ENCODE measurements at places on chromosomes 1 and 21. TPM values are rescaled to one million over a fixed set of nuclear protein-coding genes. Genes with fewer than 3 reads are reported as not detected.

DNA sequence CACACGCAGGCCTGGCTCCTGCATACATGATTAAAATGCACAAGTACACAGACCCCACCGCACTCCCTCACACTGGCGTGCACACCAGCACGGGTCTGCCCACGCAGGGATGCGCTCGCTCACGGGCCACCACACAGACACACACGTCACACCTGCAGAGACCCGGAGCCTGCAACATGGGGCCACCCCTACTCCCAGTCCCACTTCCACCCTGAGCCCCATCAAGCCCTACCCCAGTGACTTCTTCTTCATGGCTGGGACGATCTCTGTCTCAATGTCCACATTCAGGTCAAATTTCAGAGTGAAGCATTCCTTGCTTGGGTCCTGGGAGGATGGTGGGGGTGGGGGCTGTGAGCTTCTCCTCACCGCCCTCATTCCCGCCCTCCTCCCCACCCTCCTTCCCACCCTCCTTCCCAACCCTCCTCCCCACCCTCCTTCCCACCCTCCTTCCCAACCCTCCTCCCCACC lies 8.9 kb upstream of the TNFRSF25 start:
- no peak for DNase-seq
- H3K27me3 ChIP-seq = no peaks in the 10 kb centered on the region
- H3K36me3 ChIP-seq = no peaks in the 10 kb centered on the region

GRCh38 chr1:196442366-196442765 lies 165.9 kb downstream of the KCNT2 start:
- no peak overlapping the region for H3K27ac ChIP-seq
- H3K36me3 ChIP-seq = no peaks in the 10 kb centered on the region
- no peak for DNase-seq
- no peak overlapping the region for H3K4me3 ChIP-seq
- no peaks in the 10 kb centered on the region for H3K27me3 ChIP-seq

DNA sequence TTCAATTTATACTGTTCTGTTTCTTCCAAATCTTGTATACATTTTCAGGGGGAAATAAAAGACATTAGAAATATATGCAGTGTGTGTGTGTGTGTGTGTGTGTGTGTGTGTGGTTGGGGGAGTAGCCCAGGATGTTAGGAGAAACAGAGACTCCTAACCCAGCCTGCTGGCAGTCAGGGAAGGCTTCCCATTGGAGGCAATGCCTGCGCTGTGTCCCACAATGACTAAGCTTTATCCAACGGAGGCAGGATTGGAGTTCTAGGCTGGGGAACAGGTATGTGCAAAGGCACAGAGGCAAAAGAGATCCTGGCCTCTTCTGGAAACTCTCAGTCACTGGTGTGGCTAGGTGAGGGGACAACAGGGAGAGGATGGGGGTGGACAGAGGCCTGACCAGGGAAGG lies 16.5 kb upstream of the ADGRB2 start:
- H3K4me1 ChIP-seq = peaks cover 9% of the 10 kb centered on the region
- no peaks in the 10 kb centered on the region for H3K36me3 ChIP-seq
- peaks cover 5% of the 10 kb centered on the region for H3K27me3 ChIP-seq
- DNase-seq = no peak
- no peak overlapping the region for H3K4me3 ChIP-seq

DNA sequence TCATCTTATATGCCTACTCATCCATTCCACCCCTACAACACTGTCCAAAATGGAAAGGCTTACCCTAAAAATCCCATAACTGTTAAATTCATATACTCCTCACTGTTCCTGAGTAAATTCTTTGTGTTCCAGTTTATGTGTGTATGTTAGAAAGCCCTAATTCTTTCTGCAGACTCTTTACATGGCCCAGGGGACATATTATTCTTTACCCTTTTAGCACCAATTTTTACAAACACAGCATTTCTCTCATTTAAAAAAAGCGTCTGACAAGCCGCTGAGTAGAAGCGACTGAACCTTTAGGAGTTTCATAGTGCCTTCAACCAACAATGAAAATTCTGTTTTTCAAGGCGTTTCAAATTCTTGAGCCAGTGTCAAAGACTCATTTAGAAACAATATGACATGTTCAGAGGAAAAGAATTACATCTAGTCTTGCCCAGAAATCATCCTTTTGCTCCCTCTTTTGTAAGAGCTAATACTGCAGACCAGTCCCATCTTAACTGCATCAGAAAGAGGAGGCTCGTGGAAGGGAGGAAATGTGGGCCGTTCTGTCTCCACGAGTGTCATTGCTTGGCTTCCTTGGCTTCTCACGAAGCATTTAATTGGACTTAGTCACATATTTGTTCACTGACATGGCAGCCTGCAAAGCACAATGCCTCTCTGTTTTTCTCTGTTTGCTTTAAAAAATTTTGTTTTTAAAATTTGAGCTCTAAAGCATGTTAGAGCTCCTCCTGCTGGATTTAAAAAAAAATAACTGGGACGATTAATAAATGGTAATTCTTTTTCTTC lies 21.3 kb upstream of the C1orf105 start:
- H3K27me3 ChIP-seq = no peaks in the 10 kb centered on the region
- 0 out of 2 replicates have a peak overlapping the region, but pooled peaks have one; percentile 3 for H3K4me3 ChIP-seq
- no peaks in the 10 kb centered on the region for H3K36me3 ChIP-seq
- peak overlapping the region; percentile 89 for H3K27ac ChIP-seq
- peaks cover 58% of the 10 kb centered on the region for H3K4me1 ChIP-seq

DNA sequence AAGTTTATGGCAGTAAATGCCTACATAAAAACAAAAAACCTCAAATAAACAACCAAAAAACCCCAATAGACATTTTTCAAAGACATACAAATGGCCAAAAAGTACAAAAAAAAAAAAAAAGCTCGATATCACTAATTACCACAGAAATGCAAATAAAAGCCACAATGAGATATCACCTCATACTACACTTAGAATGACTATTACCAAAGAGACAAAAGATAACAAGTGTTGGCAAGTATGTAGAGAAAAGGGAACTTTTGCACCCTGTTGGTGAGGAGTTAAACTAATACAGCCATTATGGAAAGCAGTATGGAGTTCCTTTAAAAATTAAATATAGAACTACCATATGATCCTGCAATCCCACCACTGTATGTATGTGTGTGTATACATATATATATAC lies 21.1 kb downstream of the SLC25A24 start:
- H3K27me3 ChIP-seq = no peaks in the 10 kb centered on the region
- H3K4me1 ChIP-seq = no peaks in the 10 kb centered on the region
- H3K4me3 ChIP-seq = no peak overlapping the region
- no peak for DNase-seq
- H3K36me3 ChIP-seq = no peaks in the 10 kb centered on the region

GRCh38 chr1:21912038-21912758 lies 24.9 kb downstream of the HSPG2 start:
- DNase-seq = no peak
- peaks cover 12% of the 10 kb centered on the region for H3K4me1 ChIP-seq
- no peaks in the 10 kb centered on the region for H3K36me3 ChIP-seq

- peaks cover 4% of the 10 kb centered on the region for H3K4me1 ChIP-seq
- H3K27ac ChIP-seq = no peak overlapping the region
- no peak for DNase-seq
- H3K27me3 ChIP-seq = no peaks in the 10 kb centered on the region
These were observed 32.1 kb downstream of the ARID4B start for GRCh38 chr1:235295902-235296350.

GRCh38 chr1:156556354-156556753 lies 16.0 kb downstream of the IQGAP3 start:
- no peak overlapping the region for H3K27ac ChIP-seq
- H3K27me3 ChIP-seq = no peaks in the 10 kb centered on the region
- H3K36me3 ChIP-seq = no peaks in the 10 kb centered on the region
- no peaks in the 10 kb centered on the region for H3K4me1 ChIP-seq
- H3K4me3 ChIP-seq = no peak overlapping the region
- DNase-seq = no peak

- H3K4me3 ChIP-seq = no peak overlapping the region
- no peaks in the 10 kb centered on the region for H3K36me3 ChIP-seq
- no peaks in the 10 kb centered on the region for H3K27me3 ChIP-seq
- H3K4me1 ChIP-seq = no peaks in the 10 kb centered on the region
These were observed 5.2 kb downstream of the ADAMTS5 start for GRCh38 chr21:26961698-26962097.

DNA sequence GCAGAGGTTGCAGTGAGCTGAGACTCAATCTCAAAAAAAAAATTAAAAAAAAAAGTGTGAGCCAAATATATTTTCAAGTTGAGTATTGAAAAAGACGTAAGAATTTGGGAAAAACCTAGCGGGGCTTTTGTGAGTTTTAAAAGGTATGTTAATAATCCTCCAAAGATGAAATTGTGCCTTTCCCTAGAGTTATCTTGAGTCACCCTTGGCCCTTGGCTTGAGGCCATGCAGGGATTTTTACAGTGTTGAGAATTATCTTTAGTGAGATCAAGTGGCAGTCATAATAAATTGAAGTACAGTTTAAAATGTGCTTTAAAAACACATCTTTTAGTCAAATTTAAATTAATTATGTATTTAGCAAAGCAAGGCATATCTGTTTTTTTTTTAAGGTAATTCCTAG lies 32.7 kb downstream of the PPP2R5A start:
- H3K27me3 ChIP-seq = no peaks in the 10 kb centered on the region
- H3K4me3 ChIP-seq = no peak overlapping the region

DNA sequence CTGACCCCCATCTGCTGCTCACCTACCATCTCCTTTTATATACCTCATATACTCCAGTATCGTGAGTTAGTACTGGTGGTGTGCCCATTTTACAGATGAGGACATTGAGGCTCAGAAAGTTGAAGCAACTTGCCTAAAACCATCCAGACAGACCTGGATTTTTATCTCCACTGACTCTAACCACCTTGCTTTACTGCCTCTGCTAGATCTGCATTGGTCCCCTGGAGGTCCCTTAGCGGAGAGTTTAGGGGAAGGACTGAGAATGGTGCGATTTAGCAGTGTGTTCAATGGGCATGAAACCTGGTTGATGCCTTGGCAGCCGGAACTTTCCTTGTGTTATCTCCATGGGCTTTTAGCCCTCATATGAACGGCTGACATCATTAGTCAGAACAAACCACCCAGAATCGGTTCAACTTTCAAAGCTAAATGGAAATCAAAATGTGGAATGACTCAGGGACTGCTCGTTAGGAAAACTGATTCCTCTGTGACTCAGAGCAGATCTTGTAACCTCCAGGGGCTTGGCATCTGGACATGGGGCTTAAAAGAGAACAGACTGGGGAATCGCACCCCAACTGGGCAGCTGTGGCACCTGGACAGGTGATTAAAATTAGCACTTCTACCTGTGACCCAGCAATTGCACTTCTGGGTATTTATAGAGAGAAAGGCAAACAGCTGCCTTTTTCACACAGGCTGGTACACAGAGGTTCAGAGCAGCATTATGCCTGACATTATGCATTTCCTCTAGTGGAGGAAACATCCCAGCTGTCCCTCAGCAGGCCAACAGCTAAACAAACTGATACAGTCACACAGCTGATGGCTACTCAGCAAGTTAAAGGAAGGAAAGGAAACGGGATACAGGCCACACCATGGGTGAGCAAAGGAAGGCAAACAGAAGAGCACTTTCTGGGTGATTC lies 25.3 kb downstream of the TMEM51 start:
- H3K4me3 ChIP-seq = no peak overlapping the region
- no peaks in the 10 kb centered on the region for H3K27me3 ChIP-seq
- no peak overlapping the region for H3K27ac ChIP-seq
- H3K4me1 ChIP-seq = peaks cover 40% of the 10 kb centered on the region
- H3K36me3 ChIP-seq = no peaks in the 10 kb centered on the region

DNA sequence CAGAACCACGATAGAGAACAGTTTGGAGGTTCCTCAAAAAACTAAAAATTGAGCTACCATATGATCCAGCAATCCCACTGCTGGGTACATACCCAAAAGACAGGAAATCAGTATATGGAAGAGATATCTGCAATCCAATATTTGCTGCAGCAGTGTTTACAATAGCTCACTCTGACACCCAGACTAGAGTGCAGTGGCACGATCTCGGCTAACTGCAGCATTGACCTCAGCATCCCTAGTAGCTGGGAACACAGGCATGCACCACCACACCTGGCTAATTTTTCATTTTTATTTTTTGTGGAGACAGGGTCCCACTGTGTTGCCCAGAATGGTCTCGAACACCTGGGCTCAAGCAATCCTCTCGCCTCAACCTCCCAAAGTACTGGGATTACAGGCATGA lies 13.1 kb downstream of the TTC13 start:
- 0 out of 2 replicates have a peak, but pooled peaks cover 4% of the 10 kb centered on the region for H3K36me3 ChIP-seq
- no peak for DNase-seq
- H3K4me3 ChIP-seq = no peak overlapping the region
- H3K4me1 ChIP-seq = no peaks in the 10 kb centered on the region

GRCh38 chr1:31587720-31588423 lies 11.6 kb downstream of the TINAGL1 start:
- H3K4me1 ChIP-seq = no peaks in the 10 kb centered on the region
- no peaks in the 10 kb centered on the region for H3K36me3 ChIP-seq
- no peak overlapping the region for H3K27ac ChIP-seq
- no peaks in the 10 kb centered on the region for H3K27me3 ChIP-seq

GRCh38 chr1:84763912-84764680 lies 73.8 kb upstream of the SSX2IP start:
- H3K27me3 ChIP-seq = peaks cover 2% of the 10 kb centered on the region
- no peak overlapping the region for H3K4me3 ChIP-seq
- H3K36me3 ChIP-seq = no peaks in the 10 kb centered on the region

DNA sequence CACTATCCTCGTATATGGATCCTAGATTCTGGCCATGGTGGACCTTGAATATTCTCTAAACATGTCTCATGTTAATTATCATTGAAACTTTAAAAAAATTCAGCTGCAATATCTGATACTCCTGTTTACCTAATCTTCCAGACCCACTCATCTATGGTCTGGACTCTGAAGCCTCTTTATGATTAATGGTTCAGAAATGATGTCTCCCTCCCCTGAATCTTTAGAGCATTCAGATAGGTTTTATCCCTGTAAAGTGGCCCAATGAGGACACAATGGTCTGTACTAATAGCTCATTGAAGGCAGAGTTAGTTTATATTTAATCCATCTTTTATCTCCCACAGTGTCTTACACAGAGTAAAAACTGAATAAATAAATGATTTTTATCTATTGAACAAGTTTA lies 53.0 kb upstream of the DUSP10 start:
- H3K27ac ChIP-seq = peak overlapping the region; percentile 41
- no peaks in the 10 kb centered on the region for H3K27me3 ChIP-seq
- no peak for DNase-seq
- no peaks in the 10 kb centered on the region for H3K36me3 ChIP-seq
- peaks cover 25% of the 10 kb centered on the region for H3K4me1 ChIP-seq
- no peak overlapping the region for H3K4me3 ChIP-seq

DNA sequence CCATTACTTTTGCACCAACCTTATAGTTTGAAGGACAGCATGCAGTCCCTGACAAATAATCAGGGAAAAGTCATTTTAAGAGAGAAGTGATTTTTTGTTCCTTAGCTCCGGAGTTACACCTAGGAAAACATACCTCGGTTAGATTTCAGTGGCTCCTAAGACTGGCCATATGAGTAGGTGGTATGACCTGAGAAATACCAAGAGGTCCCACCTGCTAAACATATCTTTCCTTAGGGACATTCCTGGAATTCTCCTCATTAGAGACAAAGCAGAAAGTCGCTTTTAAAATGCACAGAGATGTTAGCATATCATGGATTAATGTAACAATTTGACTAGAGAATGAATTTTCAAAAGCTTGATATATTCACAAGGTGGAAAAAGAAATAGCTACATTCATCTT lies 84.2 kb upstream of the RNPC3 start:
- H3K4me3 ChIP-seq = no peak overlapping the region
- H3K27me3 ChIP-seq = no peaks in the 10 kb centered on the region
- DNase-seq = no peak
- H3K4me1 ChIP-seq = no peaks in the 10 kb centered on the region

GRCh38 chr1:62727656-62728407 lies 39.6 kb upstream of the DOCK7 start:
- no peak overlapping the region for H3K27ac ChIP-seq
- H3K4me3 ChIP-seq = no peak overlapping the region
- no peaks in the 10 kb centered on the region for H3K36me3 ChIP-seq
- DNase-seq = no peak

Gene PPFIA4
- total RNA-seq = 1.1 TPM

Gene CDC73
- 42.8 TPM for total RNA-seq

Gene EDARADD
- total RNA-seq = 4.8 TPM

Gene OSCP1
- 3.1 TPM for total RNA-seq

Gene SLAMF8
- total RNA-seq = 0.08 TPM

Gene BCAR3
- total RNA-seq = 3.8 TPM
